ENCODE measurements at places on chromosomes 4 and X. TPM values are rescaled to one million over a fixed set of nuclear protein-coding genes. Genes with fewer than 3 reads are reported as not detected.

ZGRF1 gene
- polyA plus RNA-seq: 5.3 TPM

- no peak for DNase-seq
These were observed 72.4 kb upstream of the GATB start for GRCh38 chr4:151833174-151833573.

DNA sequence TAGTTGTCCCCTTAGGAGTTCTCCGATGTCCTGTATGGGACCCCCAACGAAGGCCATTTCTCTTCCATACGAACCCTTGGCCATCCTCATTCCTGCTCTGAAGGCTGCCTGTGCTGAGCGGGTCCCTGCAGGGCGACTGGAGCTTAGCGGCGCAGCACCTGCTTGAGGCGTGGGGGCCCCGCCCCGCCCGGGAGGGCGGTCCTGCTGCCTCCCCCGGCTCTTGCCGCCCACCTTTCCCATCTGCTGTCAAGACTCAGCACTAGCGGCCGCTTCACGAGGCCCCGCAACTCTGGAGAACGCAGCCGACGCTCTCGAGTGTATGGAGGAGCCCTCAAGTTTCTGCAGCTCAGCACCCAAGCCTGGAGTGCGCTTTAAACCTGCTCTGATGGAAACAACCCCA is 197.7 kb downstream of the TRIML1 start:
- DNase-seq: no peak

GRCh38 chr4:146654687-146655520 is 16.2 kb downstream of the POU4F2 start:
- DNase-seq: peak; percentile 60

All from lung (tissue), 17 donors.